Activated CD8-positive, alpha-beta memory T cell treated with anti-CD3 and anti-CD28 coated beads for 4 hours (primary cell): ENCODE measurements at places on chromosomes 4 and X.

DNA sequence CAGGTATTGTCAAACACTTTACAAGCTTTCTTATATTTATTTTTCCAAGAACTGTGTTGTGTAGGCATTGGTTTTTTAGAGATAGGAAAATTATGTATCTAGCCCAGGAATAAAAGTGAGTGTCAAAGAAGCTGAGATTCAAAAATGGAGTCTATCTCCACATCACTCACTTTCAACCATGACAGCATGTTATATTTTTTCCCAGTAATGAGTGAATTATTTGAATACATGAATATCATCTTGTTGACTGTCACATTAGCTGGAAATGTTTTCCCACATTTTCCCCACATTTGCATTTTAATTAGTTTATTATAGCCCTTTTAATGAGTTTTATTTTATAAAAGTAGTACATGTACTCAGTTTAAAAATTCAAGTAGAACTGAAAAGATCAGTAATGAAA, 693.7 kb downstream of the PCDH18 start:
- no peak for DNase-seq

DNA sequence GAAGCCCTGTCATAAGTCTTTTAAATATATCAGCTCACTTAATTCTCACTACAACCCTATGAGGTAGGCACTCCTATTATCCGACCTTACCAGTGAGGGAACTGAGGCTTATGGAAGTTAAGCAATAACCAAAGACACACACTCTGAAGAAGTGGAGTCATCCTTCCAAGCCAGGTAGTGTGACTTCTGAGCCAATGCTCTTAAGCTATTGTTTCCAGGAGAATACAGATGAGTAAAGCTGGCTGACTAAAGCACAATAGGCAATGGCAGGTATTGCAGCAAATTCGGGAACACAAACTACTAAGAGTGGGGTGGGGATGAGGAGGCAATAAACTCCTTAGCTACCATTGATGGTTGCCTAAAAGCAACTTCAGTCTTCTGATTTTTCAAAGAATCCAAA, 81.8 kb upstream of the KIT start:
- DNase-seq = no peak

- no peak for DNase-seq
Measured at GRCh38 chrX:105477351-105477750, 256.9 kb upstream of the TEX13A start.

- no peak for DNase-seq
Measured at GRCh38 chr4:37475087-37475486, 211.1 kb downstream of the RELL1 start.

GRCh38 chr4:155566354-155566753, 100.3 kb upstream of the GUCY1A1 start:
- no peak for DNase-seq

DNA sequence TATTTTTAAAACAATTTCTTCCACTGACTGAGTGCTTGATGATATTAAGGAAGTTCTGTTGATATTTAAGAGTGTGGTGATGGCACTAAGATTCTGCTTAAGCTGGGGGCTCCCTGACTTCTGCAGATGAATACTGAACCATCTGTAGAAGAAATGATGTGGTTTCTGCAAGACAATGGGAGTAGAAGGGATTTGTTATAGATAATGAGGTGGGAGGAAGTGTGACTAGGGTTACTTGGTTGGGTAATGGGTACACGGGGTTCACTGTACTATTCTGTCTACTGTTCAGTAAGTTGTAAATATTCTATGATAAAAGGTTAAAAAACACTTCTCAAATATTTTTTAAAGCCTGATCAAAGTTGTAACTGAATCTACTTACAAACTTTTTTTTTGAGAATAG, 60.9 kb upstream of the TXK start:
- DNase-seq = no peak

- DNase-seq = no peak
Measured at GRCh38 chr4:41361794-41362526, 105.2 kb downstream of the UCHL1 start.

- no peak for DNase-seq
Measured at GRCh38 chr4:185838104-185838452, 26.1 kb upstream of the SORBS2 start.

DNA sequence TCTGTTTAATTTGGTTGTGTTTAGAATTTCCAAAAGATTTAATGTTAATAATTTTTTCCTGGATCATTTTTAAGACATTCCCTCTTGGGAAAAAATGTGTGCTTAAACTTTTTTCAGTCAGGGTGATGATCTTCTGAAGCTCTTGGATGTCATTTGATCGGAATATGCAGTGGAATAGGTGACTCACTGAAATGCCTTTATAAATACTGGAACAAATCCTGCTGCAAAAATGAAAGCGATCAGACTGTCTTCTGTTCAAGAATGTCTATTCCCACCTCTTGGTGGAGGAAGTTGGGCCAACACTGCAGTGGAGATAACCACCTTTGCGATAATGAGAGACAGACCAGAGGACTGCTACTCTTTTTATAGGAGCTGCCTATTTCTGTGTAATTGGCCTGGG, 46.7 kb downstream of the LARP1B start:
- DNase-seq = no peak

DNA sequence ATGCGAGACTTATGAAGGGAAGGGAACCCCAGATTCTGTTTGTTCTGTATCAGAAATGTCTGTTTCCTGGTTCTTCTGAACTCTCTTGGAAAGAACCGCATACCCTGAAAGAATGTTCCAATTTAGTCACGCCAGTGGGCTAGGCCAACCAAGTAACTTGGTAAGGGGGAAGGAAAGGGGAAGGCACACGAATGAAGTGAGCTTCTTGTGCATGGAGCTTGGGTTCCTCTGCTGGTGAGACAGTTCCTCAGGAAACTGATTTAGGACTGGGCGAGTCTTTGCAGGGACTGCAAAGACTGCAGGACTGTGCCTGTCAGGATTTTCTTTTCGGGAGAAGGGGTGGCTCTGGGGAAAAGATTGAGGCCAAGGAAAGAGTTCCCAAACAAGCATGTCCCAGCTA, 35.6 kb downstream of the FRMPD3 start:
- no peak for DNase-seq

DNA sequence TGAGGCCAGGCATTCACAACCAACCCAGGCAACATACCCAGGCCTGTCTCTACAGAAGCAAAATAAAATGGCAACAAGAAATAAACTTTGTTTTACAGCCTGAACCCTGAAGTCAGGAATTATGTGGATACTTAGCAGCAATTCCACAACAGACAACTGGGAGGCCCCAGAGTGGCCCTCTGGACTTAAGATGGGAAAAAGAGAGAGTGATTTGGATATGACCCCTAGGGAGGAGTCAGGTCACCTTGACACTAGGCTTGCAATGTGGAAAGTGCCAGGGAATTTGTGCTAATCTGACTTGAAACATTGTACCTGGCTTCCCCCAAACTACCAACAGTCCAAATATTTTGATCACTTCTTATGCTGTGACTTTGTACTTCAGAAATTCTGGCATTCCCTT, 193.1 kb downstream of the PARM1 start:
- no peak for DNase-seq

DNA sequence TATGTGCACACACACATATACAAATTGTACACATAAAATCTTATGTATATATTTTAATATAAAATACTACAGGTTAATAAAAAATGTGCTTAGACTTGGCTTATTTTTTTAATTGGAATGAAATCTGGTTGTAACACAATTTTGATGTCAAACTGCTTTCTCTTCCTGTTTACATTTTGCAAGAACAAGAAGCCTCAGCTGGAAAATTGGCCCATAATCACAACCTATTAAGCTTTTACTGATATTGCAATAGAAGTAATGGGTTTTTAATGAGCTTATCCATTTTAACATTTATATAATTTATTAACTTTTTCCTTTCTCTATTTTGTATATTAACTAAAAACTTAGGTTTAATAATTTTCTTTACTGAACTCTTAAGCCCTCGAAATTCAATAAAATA, 165.9 kb downstream of the PCDH10 start:
- DNase-seq = no peak

GRCh38 chr4:152591396-152591795, 55.5 kb upstream of the FBXW7 start:
- no peak for DNase-seq

- no peak for DNase-seq
Measured at GRCh38 chrX:107107459-107107858, 11.2 kb downstream of the RBM41 start.

GRCh38 chr4:83931659-83932438, 395.9 kb downstream of the GPAT3 start:
- no peak for DNase-seq

DNA sequence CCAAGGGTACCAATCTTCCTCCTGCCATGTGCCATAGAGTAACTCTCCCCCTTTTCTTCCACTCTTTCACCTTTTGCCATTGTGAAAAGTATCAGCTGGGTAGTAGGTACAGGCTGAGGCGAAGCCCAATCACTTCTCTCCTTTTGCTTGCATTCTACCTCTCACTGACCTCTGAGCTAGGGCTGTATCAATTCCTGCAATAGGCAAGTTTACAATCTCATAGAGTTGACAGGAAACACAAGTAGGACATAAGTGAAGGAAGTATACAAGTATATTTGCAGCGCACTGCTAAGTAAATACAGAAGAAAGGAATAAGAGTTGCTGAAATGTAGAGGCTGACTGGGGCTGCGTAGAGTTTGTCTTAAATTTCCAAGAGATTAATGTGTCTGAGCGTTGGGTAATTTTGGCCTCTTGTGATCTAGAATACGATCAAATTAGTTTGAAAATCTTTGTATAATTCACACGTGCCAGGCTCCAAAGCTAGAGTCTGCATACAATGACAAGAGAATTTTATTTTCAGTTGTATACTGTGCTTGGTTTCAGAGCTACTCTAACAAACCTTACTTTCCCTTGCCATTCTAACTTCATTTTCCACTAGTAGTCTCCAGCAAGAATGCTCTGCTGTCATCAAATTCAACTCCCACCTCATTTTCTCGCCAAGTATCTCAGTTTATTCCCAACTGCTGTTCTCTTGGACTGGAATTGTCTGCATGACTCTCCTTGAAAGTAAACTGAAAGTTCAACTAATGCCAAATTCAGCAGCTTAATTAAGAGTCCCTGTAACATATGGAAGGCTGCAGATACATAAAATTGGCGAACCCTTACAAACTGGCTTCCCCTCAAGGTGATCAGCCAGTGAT, 90.3 kb downstream of the ATP11C start:
- DNase-seq = no peak

- DNase-seq = no peak
Measured at GRCh38 chrX:37287741-37288444, 61.3 kb upstream of the PRRG1 start.

DNA sequence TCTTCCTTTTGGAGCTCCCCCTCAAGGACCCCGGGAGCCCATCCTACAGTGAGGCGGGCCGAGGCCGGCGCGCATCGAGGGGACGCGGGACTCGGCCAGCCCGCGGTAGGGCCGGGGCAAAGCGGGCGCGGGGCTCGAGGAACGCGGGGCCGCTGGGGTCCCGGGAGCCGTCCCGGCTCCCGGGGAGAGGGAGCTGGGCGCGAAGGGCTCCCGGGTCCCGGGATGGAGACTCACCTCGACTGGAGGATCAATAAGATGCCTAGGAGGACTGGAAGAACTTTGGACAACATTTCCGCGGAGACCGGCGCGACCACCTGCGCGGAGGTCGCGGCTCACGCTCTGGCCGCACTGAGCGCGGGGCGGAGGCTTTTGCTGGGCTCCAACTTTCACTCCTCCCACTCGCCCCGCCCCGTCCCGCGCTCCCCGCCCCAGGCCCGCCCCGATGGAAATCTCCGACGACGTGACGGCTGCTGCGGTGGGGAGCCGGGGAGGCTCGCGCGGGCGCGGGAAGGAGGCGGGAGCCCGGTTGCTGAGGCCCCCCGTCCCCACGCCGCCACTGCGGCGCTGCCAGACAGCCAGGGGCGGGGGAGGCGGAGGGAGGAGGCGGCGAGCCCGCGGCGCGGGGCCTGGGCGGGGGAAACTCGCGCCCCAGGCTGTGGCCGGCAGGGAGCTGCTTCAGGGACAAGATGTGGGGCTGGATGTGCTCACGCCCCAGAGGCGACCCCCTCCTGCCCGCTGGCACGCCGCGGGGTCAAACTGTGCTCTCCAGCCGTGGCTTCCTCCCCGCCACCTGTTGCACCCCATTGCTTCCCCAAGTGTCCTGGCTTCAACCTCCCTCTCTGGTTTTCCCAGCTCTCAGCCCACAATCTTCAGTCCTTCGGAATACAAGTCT, at the start of gene GABRE:
TSS of gene GABRE (minus strand) at position 341 of the 892 bp plus-strand sequence. CDS start at position 290, 51 bp downstream.
- DNase-seq = no peak

DNA sequence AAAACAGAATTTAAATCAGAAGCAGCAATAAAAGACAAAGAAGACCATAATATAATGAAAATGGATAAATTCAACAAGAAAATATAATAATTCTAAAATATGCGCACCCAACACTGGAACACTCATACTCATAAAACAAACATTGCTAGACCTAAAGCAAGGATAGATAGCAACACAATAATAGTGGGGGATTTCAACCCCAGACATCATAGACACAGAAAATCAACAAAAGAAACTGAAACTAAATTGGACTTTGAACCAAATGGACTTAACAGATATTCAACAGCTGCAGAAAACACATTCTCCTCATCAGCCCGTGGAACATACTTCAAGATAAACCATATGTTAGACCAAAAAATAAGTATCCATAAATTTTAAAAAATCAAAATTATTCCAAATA, 1552.6 kb downstream of the C4orf33 start:
- DNase-seq = no peak

GRCh38 chrX:39835776-39836175, 262.0 kb downstream of the BCOR start:
- DNase-seq = no peak

GRCh38 chr4:155430895-155431795, 54.4 kb upstream of the MAP9 start:
- DNase-seq = no peak

- DNase-seq = no peak
Measured at GRCh38 chrX:2388669-2389068, 112.1 kb downstream of the DHRSX start.

DNA sequence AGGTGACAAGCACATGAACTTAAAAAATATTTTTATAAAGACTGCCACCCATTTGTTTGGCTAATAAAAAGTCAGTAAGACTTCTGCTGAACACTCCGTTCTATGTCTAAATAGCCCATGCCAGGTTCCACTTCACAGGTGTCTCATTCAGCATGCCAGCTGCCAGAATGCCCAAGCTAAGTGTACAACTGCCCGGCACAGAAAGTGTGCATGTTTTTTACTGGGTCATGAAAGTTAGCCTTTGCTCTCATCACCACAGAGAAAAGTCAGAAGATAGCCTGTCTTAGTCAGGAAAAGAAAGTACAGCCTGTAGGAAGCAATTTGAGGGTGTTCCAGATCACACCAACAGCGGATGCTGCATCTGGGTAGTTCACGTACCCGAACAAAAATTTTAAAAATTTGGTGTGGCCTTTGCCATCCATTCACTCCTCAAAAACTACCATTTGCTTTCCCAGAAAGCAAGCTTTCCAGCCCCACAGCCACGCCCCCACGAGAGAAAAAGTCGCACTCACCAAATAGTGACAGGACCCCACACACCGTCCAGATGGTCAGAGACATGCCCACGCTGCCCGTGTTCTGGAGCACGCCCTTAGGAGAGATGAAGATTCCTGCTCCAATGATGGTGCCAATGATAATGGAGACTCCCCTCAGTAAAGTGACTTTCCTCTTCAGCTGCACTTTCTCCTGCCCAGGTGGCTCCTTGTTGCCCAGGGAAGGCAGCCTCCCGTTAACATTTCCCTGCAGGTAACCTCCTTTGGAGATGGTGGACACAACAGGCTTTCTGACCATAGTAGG, 671 bp downstream of the SLC7A11 start:
- no peak for DNase-seq

GRCh38 chr4:153555730-153556434, 89.7 kb downstream of the TMEM131L start:
- DNase-seq = no peak
